ENCODE measurements at places on chromosomes 5 and 9.

- DNase-seq = no peak
These were observed 43.1 kb upstream of the SELENOP start for GRCh38 chr5:42854795-42855194.

- no peak for DNase-seq
These were observed 14.0 kb upstream of the PWWP2A start for GRCh38 chr5:160133071-160133917.

- DNase-seq = no peak
These were observed 67.3 kb downstream of the CRB2 start for GRCh38 chr9:123423311-123423640.

- DNase-seq = no peak
These were observed 196.6 kb downstream of the PAPPA start for GRCh38 chr9:116350213-116350612.

DNA sequence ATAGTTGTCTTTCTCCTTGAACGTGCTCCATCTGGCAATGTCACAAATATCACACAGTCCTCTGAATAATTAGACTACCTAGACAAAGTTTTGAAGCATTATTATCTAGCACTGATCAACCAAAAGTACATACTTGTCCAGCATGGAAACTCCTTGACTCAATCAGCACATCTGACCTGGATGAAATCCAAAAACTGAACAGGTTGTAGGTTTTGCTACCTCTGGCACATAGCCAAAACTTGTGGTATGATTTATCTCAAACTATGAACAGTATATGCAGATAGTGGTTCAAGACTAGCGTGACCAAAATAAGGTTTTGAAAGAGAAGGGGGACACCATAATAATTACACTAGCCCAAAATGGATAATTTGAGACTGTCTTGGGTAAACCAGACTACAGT is 158.1 kb downstream of the ARRDC3 start:
- no peak for DNase-seq

- no peak for DNase-seq
These were observed 269.4 kb downstream of the CWC27 start for GRCh38 chr5:65037831-65038815.

DNA sequence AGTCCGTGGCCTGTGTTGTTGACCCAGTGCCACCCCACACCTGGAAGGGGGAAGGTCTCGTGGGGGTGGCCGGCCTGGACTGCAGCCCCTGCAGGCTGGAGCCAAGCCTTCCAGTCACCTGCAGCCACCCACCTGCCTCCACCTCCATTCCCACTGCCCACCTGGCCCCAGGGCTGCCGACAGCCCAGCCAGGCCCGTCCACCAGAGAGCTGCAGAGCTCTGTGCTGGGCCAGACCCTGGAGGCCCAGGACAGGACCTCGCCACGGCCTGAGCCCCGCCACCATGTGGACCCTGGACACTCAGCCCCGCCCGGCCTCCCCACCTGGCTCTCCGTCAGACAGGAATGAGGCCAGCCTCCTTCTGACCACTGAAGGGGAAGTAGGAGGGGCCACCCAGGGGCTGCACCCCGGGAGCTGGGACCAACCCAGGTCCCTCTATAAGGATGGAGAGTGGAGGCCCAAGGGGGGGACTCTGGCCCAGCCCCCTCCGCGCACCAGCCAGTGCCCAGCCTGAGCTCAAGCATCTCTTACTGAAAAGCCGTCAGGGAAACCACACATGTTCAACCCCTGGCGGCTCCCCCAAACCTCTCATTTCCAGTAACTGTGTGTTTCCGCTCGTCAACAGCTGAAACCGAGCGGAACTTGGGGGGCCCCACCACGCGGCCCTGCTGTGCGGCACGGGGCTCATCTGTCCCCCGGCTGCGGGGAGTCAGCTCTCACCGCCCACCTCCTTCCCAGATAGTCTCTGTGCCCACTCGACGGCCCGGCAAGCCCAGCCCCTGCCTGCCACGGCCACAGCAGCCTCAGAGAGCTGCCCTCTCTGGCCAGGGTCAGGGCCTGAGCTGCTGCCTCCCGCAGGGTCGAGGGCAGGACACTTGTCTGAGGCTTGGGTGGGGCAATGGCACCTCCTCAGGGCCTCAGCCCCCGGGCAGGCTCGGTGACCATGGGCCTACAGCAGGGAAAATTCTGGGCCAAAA is 12.8 kb downstream of the NOTCH1 start:
- DNase-seq = peak; percentile 53

- DNase-seq = no peak
These were observed 26.0 kb upstream of the GNA14 start for GRCh38 chr9:77673941-77674791.

DNA sequence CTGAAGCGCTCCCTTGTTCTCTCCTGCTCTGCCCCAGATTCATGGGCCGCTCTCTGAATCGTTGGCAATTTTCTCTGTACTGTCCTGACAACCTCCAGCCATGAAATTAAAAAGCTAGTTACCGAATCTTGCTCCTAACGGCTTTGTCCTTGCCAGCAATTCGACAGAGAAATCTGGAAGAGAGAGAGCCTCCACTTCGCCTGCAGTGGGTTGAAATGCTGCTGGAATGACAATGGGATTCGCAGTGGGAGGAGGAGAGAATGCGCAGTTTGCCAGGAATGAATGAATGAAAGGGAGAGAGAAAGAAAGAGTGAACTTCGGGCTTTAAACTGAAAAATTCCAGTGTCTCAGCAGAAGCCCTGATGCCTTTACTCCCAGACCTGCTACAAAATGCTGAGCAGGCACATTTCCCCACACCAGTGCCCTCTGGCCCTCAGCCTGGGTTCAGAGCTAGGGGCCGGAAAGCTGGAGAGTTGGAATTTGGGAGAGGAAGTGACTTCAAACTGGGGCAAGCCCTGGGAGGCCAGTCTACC is 11.5 kb upstream of the BOD1 start:
- DNase-seq = no peak

DNA sequence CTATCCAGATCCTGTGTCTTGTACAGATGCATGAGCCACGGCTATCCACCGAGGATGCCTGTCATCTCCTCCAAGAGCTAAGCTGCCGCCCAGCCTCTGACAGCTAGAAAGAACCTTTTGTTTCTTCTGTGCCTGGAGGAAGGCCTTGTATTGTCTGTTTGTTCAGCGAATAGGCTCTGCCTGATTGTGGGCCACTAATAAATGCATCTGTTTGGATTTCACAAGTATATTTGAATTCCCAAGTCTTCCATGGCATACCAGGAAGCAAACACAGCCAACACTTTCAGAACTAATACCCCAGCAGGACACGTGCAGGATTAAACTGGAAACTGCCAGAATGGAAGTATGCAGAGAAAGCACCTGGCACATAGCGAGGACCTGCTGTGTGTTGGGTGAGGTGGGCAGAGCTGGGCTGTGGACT is 92.7 kb upstream of the NEURL1B start:
- no peak for DNase-seq

DNA sequence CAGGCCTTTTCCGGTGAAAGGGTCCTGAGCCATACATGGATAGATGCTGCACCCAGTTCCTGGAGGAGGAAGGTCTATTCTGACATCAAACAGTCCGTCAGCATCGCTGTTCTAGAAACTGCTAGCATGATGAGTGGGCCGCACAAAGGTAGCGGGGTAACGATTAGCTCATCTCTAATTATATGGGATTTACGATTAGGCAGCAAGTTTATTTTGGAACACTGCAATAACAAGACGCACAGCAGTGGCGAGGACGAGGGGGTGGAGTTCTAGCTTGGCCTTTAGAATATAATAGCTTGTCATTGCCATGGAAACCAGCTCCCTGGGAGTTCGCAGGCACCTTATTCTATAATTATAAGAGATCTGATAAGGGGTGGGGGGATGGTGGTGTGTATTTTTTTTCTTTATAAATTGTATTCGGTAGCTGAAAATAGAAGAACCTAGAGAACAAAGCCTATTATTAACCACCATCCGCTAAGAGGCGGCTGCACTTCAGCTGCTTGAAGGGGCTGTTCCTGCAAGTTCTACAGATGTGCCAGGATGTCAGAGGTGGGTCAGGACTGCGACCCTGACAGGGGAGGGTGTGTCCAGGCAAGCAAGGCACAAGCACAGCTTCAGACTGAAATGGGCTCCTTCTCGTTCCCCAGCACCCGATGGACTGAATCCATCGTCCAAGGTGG is 311.0 kb downstream of the AGTPBP1 start:
- DNase-seq = no peak

GRCh38 chr9:2093920-2094597 is 78.9 kb downstream of the SMARCA2 start:
- DNase-seq = no peak

DNA sequence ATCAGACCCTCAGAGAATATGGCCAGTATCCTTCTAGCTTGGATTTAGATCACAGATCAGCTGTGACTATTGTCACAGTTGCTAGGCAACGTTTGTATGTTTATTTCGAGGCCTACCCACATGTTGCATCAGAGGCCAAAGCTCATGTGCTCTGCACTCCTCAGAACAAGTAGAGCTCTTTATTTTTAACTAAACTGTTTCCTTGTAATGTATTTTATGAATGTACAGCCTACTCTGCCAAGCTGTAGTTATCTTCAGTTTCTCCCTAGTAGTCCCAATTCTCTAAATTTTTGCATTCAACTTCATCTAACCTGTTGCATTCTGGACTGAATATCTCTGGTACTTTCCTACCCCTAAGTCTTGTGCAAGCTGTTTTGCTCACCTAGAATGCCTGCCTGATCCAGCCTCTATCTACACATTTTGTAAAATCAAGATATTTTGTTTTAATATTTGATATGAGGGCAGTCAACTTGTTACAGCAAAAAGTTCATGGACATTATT is 52.8 kb downstream of the CAST start:
- no peak for DNase-seq

- no peak for DNase-seq
These were observed 35.7 kb downstream of the EXD3 start for GRCh38 chr9:137387114-137387890.

- DNase-seq = no peak
These were observed 78.6 kb downstream of the PDZD2 start for GRCh38 chr5:31717561-31717960.

DNA sequence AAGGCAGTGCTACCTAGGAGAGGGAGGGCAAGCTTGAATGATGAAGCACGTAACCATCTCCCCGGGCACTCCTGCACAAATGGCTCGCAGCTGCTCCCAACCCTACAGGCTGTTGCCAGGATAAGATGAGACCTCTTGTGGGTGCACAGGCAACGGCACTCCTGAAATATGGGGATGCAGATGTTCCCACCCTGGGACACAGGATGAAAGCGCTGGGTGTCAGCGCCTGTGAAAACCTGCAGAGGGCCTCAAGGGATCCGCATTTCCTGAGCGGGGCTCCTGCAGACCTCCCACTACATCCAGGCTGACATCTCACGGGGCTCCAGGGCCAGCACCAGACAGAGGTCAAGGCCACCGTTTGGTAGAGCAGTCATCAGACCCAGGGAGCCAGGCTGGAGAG is 60.7 kb downstream of the SMIM23 start:
- DNase-seq = no peak

DNA sequence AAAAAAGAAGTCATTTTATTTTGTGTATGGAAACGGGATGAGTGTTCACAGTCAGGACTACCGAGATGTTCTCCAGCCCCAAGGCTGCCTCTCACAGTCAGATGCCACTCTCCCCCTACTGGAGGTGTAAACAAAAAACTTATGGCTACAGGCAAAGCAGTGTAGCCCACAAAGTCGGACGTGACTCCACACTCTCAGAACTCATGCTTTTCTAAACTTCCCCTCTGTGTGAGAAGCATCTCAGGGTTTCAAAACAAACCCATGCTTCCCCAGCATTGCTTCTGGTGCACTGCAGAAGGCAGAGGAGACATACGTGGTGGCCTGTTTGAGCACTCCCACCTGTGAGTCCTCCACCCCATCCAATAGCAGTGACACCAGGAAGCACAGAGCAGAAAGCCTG is 580.3 kb downstream of the BNC2 start:
- no peak for DNase-seq

DNA sequence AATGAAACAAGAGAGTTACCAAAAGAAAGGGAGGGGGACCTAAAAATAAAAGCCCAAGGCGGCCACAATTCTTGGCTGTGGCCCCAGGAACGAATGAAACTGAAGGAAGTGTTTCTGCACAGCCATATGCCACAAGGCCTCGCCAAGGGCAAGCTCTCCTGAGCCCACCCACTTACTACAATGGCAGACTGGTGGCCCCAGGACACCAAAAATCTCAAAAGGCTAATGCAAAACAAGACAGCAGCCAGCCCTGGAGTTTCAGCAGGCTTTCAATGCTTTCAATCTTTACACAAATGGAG is 4.0 kb downstream of the CAMSAP1 start:
- DNase-seq = no peak

GRCh38 chr5:63255594-63255993 is 677.0 kb downstream of the LRRC70 start:
- DNase-seq = no peak

GRCh38 chr5:56176155-56176798 is 56.9 kb downstream of the ANKRD55 start:
- no peak for DNase-seq

DNA sequence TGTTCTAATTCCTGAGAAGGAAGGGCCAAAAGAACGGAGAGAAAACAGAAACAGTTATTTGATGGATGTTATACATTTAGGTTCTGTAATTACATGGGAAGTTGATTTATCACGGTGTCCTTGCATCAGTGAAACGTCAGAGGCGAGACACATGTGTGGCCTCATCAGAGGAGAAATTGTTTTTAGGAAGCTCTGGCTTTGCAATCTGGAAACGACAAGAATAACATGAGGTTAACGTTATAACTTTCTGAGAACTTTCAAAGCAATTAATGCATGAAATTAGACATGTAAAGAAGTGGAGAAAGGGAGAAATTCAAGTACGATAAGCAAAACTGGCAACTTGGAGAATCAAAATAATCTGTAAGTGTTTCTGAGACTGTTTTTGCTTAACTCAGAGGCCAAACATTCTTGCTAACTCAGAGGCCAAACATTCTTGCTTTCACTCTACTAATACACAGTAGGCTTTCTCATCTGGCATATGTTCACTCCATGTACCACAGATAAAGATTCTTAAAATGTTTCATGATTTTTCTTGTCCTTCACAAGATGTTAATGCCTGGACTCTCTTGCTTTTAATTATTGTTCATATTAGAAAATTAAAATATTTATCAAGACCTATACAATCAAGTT is 933.0 kb downstream of the TLE4 start:
- DNase-seq = no peak

DNA sequence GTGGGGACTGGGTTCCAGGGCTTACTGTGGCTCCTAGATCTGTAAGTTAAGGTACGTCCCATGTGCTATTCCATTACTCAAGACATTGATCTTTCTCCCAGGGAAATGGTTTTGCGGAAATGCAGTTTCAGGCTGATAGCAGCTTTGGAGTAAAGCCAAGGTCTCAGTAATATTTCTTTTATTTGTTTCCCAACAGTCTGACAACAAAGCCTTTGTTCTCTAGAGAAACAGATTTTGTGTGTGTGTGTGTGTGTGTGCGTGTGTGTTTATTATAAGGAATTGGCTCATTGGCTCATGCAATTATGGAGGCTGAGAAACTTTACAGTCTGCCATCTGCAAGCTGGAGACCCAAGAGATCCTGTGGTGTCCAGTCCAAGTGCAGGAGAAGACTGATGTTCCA is 12.1 kb upstream of the POC5 start:
- no peak for DNase-seq

GRCh38 chr5:86970361-86970760 is 297.3 kb upstream of the RASA1 start:
- no peak for DNase-seq

- no peak for DNase-seq
These were observed 706.0 kb upstream of the GRAMD2B start for GRCh38 chr5:125717209-125717608.

GRCh38 chr5:130923543-130924124 is 241.4 kb downstream of the HINT1 start:
- no peak for DNase-seq

GRCh38 chr5:148924817-148925216 is 98.4 kb downstream of the ADRB2 start:
- DNase-seq = no peak

Data from stimulated activated CD4-positive, alpha-beta T cell treated with anti-CD3 and anti-CD28 coated beads, Interleukin-1b, Interleukin-23, amount 100 ng/mL, for 1 hour (primary cell).